8988T (cell line): ENCODE measurements at places on chromosomes 13 and 19.

DNA sequence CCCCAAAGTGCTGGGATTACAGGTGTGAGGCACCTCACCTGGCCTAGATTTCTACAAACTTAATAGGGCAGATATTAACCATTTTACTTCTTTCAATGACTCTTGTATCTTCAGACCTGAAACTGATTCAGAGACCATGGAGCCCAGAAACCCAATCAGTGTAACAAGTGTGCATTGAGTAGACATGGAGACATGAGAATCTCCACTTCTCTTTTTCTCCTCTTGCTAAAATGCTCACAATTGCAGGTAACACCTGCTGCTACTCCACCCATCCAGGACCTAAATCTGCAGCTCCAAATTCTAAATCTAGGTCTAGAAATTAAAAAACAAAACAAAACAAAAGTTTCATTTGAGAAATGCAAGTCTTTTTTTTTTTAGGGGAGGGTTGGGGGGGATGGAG, 42.2 kb upstream of the ZNF681 start:
- DNase-seq: no peak

- DNase-seq: peak; percentile 27
Measured at GRCh38 chr19:54473071-54473891, at the start of gene CDC42EP5. TSS of gene CDC42EP5 (minus strand) at chr19:54473296. CDS start at chr19:54465547, 7,749 bp downstream.

GRCh38 chr19:36244066-36244465, 29.2 kb downstream of the ZNF146 start:
- no peak for DNase-seq

DNA sequence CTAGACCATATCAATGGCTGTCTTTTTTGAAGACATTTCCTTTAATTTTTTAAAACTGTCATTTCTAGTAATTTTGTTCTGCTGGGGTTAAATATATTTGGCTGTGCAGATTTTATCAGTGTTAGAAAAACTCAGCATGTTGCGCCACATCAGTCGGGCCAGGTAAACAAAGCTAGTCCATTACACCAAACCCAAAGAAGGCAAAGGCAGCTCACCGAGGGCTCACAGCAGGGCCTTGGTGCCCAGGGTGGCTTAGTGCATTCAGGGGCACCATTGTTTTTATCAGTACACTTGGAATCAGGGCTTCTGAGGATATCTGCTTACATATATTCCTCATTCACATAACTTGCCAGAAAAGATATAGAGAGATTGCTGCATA, 22.2 kb downstream of the SPATA13 start:
- DNase-seq: no peak

DNA sequence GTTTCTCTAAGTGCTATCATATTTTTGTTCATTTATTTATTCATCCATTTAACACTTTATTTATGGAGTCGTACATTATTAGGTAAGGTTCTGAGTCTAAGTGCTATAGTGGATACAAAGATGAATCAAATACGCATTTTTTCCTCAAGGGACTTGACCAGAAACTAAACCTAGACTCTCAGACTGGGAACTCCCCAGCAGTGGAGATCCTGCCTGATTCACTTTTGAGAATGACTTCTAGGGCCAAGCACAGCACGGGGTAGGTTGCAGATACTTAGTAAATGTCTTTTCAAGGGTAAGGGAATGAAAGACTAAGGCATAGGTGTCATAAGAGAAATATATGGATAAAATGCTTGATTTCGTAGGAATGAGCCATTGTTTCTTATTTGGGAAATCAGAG, 7.2 kb downstream of the DNAJC15 start:
- no peak for DNase-seq

DNA sequence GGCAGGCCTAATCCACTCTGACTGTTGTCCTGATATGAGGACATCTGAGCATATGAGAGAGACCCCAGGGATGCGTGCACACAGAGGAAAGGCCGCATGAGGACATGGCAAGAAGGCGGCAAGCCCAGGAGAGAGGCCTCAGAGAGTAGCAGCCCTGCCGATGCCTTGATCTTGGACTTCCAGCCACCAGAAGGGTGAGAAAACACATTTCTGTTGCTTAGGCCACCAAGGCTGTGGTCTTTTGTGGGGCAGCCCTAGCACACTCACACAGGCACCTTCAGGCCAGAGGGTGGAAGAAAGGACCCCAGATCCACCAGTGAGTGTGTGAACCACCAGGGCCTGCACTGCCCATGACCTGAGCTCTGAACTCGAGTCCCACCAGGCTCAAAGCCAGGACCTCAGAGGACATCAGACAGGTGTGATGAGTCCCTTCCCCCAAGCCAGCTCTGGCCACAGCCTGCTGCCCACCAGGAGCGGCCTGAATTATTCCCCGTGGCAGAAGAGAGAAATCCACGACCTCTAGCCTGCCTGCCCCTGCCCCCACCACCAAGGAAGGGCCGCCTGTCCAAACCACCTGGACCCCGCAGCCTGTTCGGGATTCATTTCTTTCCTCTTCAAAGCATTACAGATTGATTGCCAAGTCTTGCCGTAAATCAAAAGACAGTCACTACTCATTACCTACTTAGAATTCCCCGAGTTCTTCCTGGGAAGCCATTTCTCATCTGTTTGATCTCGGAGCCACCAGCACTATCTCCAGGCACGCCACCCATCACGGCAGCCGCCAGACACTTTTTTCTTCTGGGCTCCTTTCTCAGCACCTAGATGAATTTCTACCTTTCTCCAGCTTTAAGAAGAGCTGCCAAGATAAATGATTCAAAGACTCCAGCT, 72.2 kb downstream of the CEBPG start:
- DNase-seq: no peak

DNA sequence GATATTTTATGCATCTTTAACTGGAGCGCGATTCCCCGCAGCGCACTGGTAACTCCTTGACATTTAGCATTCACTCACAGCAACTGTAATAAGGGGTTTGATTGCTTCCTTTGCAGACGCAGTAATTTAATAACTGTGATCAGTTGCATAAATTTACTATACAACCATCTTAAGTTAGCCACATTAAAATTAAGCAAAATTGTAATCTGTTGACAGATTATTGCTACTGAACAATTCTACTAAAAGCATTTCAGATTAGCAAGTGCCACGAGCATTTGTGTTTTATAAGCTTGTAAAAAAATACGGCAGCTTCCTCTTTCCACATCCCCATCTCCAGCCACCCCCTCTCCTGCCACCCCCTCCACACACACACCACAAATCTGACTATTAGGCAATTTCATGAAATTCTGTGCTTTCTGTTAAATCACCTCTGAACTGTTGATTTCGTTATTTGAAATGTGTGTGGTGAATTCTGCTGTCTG, 44.4 kb downstream of the TSHZ3 start:
- DNase-seq: no peak

DNA sequence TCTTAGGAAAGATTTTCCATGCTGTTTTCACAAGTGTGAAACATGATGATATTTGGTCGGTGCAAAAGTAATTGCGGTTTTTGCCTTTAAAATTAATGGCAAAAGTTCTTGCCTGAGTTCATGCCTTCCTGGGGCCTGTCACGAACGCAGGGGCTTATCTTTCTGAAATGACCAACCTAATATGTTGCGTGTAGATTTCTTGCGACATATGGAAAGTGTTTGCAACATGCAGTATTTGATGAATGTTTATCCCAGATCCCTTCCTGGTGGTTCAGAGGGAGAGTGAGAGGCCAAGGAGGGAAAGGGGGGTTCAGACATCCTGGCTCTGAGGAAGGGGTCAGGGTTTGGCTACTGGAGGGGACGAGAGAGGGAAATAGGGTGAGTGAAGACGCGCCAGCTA, 72.0 kb downstream of the TEX29 start:
- no peak for DNase-seq

DNA sequence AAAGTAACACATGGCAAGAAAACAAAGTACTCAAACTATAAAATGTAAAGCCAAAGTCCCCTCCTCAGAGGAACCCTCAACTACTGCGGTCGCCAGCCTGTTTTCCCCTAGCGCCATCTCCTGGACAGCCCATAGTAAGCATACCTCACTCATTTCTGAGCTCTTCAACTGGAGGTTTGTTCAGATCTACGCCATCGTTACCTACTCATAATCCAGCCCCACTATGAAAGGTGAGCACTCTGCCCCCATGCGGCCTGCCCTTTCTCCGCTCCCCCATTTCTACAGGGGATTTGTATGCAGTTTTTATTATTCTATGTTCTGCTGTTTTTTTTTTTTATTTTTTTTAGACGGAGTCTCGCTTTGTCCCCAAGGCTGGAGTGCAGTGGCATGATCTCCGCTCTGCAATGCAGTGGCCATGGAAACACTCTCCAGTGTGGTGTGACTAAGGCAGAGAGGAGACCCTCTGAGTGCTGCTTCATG, 26.2 kb downstream of the OPA3 start:
- peak; percentile 54 for DNase-seq

- no peak for DNase-seq
Measured at GRCh38 chr19:5680084-5680436, 256 bp downstream of the MICOS13 start.

- DNase-seq: no peak
Measured at GRCh38 chr13:41246969-41247680, 16.3 kb downstream of the MTRF1 start.

DNA sequence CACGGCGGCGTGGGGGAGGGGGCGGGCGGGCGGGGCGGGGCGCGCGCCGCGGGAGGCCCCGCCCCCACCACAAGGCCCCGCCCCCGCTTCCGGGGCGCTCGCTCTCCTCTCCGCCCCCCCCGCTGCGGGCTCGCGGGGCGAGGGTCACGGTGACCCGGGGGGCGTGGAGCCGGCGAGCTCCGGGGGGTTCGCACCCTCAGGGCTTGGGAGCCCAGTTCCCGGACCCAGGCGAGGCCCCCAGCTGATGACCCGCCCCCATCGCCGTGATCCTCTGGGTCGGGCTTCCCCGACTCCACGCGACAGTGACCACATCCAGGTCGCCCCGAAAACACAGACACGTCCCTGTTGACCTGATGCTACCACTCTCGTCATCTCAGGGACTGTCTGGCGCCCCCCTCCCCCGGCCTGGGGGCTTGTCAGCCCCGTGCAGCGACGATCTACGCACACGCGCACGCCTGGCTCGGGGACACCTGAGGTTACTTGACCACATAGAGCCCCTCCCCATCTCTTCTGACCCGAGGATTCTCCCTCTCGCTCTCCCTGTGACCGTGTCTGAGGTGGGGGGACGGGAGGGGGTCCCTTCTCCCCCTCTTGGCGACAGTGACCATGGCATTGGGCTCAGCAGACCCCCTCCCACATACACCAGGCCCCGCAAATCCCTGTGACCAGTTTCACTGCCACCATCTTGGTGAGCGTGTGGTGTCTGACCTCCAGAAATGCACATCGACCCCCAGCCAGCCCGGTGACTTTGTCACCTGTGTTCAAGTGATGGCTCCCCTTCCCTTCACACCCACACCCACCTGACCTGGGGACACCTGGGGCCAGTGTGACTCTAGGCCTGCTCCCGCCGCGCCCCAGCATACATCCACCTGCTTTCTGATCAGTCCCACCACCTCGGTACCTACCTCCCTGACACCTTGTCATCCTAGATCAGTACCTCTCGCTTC, 670 bp downstream of the MAP2K7 start:
- DNase-seq: no peak
